Epithelial cell of esophagus (primary cell): ENCODE measurements at places on chromosomes 13 and 19.

- DNase-seq, result no peak
Observed at GRCh38 chr13:21348488-21349120, 110.5 kb downstream of the ZDHHC20 start.

GRCh38 chr13:65803530-65804392 is 1426.4 kb downstream of the PCDH9 start:
- DNase-seq, result no peak

- no peak for DNase-seq
Observed at GRCh38 chr19:44909775-44910174, 4.2 kb downstream of the APOE start.

DNA sequence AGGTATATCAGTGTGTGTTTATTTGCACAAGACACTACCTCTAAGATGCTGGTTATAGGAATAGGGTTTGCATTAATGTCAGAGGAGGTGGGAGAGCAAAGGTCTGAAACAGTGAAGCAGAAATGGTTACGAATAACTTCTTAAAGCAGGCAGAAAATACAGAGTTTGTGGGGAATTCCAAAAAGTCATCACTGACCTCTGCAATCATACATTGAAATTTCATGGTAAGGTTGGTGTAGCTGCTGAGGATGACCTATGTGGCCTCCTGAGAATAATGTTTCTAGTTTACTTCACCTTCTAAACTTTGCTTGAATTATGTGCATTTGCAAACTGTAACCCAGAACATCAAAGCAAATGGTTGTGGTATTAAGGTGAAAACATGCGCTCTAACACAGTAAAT is 280.1 kb downstream of the PCDH20 start:
- no peak for DNase-seq

DNA sequence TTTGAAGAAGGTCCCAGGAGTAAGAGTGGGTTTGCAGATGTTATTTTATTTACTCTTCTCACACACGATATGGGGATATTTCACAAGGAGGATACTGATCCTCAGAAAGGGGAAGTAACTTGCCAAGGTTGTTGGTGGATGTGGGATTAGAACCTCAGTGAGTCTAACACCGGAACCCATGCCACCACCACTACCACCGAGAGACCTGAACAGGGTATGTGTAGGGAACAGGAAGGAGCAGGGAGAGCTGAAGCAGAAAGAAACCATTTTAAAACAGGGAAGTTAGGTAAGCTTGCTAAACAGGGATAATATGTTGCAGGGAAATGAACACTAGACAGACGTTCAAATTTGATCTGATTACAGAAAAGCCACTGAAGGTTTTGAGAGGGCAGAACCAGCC is 11.6 kb upstream of the CEACAM3 start:
- no peak for DNase-seq

DNA sequence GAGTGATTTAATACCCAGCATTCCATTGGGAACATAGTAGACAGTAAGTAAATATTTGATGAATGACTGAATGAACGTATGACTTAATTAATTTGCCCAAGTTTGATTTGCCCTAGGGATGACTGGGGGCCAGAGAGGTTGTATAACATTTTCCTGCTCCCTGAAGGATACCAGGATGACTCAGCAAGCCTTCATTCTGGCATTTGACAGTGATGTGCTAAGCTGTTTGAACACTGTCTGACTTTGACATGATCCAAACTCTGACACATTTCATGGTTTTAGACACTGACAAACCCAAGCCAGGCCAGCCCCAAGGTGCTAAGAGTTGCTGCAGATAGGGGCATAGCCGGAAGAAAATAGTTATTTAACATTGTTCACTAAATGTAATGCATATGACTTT is 53.4 kb upstream of the KLF12 start:
- peak; percentile 83 for DNase-seq

- no peak for DNase-seq
Observed at GRCh38 chr13:29384466-29384865, 211.0 kb downstream of the SLC7A1 start.

DNA sequence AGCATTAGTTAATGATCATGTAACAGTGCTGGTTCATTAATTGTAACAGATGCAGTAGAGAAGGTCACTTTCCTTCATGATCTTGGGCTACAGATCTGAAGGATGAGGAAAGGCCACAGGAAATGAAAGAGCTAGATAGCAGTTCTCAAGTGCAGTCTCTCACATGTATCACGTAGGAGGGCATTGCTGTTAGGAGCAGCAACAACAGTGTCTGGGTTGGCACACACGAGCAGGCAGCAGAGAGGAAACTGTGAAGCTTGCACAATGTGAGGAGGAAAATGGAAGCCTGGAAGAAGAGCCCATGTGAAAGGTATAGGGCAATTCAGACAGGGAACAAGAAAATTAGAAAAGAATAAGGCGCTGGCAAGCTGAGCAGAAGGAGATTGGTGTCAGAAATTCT is 1741.5 kb downstream of the PCDH9 start:
- no peak for DNase-seq

- no peak for DNase-seq
Observed at GRCh38 chr19:5479958-5480357, 24.7 kb downstream of the ZNRF4 start.

GRCh38 chr19:18251587-18252369 is 22.5 kb downstream of the IQCN start:
- DNase-seq, result peak; percentile 73

- peak; percentile 46 for DNase-seq
Observed at GRCh38 chr13:38417241-38417640, 67.6 kb downstream of the UFM1 start.

GRCh38 chr19:13621413-13621812 is 115.1 kb upstream of the CACNA1A start:
- DNase-seq, result peak; percentile 78

DNA sequence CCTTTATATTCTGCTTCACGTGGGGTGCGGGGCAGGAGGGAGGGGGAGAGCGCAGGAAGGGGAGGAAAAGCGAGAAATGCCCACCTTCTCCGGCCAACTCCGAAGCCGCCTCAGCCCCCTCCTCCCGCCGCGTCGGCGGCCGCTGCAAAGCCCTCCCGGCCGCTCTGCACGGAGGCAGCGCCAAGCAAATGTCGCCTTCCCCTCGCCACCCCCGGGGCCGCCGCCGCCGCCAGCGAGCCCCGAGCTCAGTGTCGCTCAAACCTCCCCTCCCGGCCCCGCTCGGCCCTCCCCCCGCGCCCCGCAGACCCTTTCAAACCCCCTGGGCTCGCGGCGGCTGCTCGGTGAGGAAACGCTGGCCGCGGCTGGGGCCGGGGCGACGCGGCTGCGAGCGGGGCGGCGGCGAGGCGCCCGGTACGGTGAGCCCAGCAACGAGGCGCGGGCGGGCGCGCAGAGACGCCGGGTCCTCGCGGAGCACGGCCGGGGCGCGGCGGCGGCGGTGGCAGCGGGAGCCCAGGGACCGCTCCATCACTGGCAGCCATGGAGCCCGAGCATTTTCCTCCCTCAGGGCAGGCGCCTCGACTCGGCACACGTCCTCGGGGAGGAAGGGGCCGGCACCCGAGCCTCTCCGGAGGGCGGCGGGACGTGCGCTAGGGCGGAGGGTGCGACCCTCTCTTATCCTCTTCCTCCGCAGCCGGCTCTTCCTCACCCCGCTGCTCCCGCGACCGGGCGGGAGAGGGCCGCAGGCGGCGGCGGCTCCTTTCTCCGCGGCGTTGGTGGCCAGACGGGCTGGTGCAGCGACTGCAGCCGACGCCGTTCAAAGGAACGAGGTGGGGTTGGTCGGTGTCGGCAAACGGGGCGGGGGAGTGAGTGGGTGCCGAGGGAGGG is 463 bp upstream of the TSC22D1 start:
- peak; percentile 33 for DNase-seq

DNA sequence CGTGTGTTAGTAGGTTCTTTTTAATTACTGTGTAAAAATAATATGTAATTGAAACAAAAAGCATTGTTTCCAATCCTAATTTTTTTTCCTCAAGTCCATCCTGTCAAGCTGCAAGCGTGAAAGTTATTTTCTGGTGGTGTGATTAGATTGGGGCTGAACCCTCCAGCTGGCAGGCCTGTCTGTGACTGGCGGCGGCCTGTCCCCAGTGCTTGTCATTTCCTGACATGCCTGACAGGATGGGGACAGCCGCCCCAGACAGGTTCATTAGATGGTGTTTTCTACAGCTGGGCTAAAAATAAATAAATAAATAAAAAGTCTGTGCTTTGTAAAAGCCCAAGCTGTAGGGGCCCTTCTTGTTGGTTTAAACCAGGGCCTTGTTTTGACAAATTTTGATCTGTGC is 53.7 kb upstream of the MAB21L1 start:
- no peak for DNase-seq

- no peak for DNase-seq
Observed at GRCh38 chr13:108419768-108420167, 150.2 kb downstream of the TNFSF13B start.

DNA sequence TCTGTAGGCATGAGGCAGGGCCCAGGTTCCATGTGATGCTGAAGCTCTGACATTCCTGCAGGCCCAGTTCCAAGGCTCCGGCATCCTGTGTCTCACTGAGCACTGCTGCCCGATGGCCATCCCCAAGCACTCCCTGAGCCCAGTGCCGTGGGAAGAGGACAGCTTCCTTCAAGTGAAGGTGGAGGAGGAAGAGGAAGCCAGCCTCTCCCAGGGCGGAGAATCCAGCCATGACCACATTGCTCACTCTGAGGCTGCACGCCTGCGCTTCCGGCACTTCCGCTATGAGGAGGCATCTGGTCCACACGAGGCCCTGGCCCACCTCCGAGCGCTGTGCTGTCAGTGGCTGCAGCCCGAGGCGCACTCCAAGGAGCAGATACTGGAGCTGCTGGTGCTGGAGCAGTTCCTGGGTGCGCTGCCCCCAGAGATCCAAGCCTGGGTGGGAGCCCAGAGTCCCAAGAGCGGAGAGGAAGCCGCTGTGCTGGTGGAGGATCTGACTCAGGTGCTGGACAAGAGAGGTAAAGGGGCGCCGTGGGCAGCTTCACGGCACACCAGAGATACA is 8.0 kb downstream of the ZSCAN22 start:
- DNase-seq, result no peak

GRCh38 chr13:27411341-27411740 is 13.1 kb upstream of the GTF3A start:
- DNase-seq, result no peak

DNA sequence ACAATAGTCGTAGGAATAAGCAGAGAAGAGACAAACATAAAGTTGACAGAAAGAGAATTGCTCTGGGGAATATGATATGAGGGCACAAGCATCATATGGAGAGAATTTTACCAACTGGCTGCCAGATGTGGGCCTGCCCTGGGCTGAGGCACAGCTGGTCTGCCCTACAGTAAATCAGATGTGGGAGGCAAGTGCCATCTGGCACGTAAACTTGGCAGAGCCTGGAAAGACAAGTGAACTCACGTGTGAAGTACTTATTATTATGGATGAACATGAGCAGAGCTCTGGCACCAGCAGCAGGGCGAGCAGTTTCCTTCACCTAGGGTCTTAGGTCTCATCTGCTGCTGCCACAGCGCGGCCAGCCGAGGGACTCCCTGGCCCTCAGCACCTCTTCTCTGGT is 20.6 kb downstream of the PCDH8 start:
- DNase-seq, result no peak

- no peak for DNase-seq
Observed at GRCh38 chr19:1229924-1230782, 7.7 kb downstream of the CBARP start.

DNA sequence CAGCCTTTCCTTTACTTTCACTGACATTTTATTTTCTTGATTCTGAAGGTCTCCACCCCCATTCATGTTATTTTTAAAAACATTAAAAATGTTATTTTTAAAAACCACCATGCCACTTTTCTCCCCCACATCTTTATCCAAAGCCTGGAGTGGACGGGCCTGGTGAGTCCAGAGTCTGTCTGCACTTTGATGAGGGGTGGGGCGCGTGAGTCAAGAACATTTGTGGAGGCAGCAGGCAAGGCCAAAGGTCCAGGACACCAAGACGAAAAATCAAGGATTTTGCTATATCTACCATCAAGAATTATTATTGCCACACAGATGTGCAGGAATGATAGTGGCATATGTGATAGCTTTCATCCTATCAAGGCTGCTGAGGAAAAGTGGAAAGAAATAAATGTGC is 224.9 kb downstream of the FGF9 start:
- DNase-seq, result no peak

GRCh38 chr19:29636553-29637360 is 28.5 kb upstream of the PLEKHF1 start:
- no peak for DNase-seq

GRCh38 chr19:3320354-3320670 is 46.1 kb upstream of the NFIC start:
- no peak for DNase-seq

DNA sequence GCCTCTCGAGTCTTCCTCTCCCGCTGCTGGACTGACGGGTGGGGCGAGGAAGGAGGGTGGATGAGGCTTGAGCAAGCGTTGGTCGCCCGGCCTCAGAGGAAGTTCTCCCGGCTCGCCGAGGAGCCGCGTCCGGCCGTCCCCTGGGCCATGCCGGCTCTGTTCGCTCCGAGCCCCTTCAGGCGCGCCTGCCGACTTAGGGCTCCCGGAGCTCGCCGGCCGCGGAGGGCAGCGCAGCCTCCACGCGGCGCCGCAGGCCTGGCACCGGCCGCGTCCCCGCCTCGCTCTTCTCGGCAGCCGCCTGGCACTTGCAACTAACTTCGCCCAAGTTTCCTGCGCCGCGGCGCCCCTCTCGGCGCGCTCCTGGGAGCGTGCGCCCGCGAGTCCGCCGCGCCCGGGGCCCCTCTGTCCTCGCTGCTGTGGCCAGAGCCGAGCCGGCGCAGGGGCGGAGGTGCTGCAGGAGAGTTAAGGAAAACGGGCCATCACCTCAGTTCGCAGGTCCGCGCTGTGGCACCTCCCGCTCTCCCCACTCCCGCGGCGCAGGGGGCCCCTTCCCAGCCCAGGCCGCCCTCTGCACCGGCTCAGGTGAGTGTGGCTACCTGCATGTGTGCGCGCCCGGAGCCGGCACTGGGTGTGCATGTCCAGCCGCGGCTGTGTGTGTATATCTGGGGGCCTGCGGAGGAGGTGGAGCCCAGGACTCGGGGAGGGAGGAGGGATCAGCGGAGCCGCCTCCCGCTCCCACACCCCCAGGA is 641 bp upstream of the SOX21 start:
- DNase-seq, result peak; percentile 65

GRCh38 chr13:79287939-79288795 is 117.9 kb downstream of the RBM26 start:
- DNase-seq, result no peak
